ENCODE measurements at places on chromosomes 4 and X.
A peak's percentile ranks its signal among the peaks of the same experiment; 100 is the strongest.

DNA sequence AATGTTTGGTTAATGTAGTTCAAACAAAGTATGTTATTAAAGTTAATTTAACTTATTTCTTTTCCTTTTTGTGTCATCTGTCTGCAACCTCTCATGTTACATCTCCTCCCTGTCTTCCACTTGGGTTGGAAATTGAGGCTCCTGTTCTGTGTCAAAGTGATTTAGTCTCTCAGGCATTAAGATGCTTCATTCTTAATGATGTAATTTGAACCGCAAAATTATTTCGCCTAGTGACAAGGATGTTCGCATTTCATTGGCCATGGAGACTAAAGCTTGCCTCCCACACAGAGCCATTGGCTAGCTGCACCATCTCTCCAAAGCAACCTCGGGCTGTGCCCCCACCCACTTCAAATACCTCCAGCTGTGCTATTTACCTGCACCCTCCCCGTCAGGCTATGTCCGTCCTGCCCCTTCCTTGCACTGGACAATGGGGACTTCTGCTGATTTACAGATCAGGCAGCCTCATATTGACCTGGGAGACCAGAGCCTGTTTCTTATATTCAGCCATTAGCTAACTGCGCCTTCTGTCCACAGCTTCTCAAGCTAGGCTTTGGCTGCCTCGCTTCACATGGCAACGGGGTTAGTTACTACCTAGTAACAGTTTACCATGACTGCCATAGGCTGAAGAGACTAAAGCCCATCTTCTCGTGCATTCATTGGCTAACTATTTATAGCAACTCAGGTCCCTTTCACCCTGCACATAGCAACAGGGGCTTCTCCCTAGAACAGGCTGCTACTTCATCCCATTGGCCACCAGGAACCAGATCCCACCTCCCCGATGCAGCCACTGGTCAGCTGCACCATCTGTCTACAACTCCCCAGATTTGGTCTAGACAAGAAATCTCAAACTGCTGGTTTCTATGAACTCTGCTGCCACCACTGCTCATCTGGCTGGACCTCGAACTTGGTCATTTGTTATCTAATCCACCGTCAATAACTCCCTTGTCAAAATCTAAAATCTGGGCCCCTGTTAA, 8.6 kb upstream of the ZNF157 start:
- peak; percentile 98 for DNase-seq

DNA sequence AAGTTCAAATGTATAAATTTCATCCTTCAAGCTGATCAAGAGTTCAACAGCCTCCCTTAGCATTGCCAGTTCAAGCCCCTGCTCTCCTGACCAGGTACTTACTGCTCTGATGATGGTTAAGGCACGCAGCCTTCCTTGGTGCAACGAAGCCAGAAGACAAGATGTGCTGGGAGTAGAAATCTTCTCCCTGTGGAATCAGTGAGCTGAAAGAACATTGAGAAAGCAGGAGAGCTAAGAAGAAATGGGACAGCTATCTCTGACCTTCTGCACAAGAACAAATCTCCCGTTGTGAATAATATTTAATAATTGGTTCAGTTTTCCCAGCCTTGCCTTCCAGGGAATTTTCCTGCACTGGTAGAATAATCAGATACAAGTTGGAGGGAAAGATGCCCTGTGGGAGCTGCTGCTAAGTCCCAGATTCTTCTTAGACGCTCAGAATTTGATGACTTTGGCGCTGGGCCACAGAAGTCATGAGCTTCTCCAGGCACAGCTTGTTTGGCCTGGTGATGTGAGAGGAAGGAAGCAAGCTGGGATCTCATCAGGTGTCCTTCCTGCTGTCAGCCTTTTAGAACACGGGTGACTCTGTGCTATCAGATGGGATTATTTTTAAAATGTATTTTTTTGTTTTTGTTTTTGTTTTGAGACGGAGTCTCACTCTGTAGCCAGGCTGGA, 77.8 kb downstream of the CD38 start:
- DNase-seq: no peak

DNA sequence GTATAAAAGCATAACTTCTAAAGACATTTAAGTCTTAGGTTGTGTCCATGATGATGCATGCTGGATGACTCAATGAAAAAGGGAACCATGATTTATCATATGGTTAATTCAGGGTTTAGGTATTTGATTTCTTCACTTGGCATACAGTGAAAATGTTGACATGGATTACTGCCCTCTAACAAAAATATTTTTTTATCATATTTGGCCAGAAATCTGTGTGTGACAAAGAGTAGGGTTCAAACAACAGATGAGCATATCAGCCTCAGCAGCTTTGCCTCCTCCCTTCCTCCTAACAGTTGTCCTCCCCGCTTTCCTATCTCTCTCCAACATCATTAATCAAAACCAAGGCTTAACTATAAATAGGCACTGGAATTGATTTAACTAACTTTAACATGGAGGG, 46.3 kb downstream of the ARHGAP6 start:
- DNase-seq: no peak

DNA sequence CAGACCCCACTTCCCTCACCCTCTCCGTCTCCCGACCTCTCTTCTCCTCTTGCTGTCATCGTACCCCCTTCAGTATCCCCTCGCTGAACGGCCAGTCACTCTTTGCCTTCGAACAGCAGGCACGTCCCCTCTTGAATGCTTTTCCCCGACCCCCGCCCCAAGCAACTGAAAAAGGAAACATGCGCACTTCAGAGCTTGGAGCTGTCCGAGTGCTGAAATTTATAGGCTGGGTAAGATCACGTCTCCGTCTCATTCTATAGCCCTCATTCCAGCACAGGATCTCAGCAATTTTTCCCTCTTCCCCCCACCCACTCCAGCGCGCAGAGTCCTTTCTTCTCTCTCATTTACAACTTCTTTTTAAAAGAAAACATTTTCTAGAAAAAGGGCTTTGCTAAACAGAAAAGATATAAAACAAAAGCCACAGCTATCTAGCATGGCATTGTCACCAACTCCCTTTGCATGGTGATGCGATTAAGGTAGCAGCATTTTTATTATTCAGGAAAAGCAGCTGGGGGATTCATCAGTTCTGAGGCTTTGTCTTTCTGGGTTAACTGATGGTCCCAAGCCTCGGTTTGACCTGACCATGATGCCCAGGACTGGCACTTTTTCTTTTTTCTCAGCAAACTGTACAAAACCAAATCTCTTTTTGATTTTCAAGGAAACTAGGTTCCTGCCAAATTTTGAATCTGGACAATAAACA, at the start of gene GLRA2:
Gene GLRA2, plus strand, starts transcription at position 247 of the 700 bp plus-strand sequence. CDS start 522 bp downstream, outside the sequence.
- peak; percentile 65 for DNase-seq

DNA sequence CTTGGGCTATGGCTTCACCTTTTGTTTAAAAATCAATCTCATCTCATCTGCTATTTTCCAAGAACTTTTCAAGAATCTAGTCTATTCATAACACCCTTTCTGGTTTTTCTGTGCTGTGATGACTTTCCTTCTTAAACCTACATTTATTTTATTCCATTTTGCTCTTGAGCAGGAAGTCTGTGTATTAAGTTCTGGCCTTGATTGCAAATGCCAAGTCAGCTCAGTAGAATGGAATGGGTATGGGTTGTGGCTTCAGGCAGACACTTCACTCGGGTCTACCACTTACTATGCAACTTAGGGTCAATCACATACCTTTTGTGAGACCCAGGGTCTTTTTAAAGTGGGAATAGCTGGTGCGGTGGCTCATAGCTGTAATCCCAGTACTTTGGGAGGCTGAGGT, 522.3 kb downstream of the TRIML1 start:
- DNase-seq: no peak

GRCh38 chr4:159280442-159281172, 177.7 kb downstream of the RAPGEF2 start:
- no peak for DNase-seq

- DNase-seq: peak; percentile 48
Observed at GRCh38 chrX:140141444-140142029, 176.2 kb upstream of the CXorf66 start.

DNA sequence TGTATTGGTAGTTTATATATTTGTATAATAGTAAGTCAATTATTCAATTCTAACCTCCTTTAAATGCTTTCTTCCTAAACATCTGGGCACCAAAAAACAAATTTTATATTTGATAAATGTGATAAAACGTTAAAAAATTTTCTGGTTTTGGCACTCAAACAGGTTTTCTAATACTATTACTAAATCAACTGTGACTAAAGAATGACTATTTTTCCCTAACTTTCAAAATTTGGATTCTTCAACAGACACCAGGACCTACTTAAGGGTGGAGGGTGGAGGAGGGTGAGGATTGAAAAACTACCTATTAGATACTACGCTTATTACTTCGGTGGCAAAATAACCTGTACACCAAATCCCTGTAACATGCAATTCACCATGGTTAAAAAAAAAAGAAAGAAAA, 555.5 kb downstream of the IL15 start:
- no peak for DNase-seq

GRCh38 chrX:135951291-135951690, 22.5 kb downstream of the MMGT1 start:
- peak; percentile 32 for DNase-seq
